ENCODE measurements at places on chromosomes 3 and 15. TPM values are rescaled to one million over a fixed set of nuclear protein-coding genes. Genes with fewer than 3 reads are reported as not detected.

Gene CTNNB1
- 139 TPM for total RNA-seq

Gene KLHDC8B
- total RNA-seq: 2.6 TPM

Gene ZIC4
- total RNA-seq: not detected

Gene IMPG2
- 0.05 TPM for total RNA-seq

Gene CSK
- 348 TPM for total RNA-seq

Gene OR5K2
- total RNA-seq: not detected

Gene MASP1
- total RNA-seq: not detected

Gene ACTRT3
- total RNA-seq: 1.3 TPM

Gene RNU5B-1
- not detected for total RNA-seq

Gene NR1I2
- total RNA-seq: not detected

GRCh38 chr3:107272471-107272870 is 104.8 kb upstream of the CCDC54 start:
- H3K4me3 ChIP-seq: no peak overlapping the region
- no peak overlapping the region for H3K27ac ChIP-seq
- no peak for DNase-seq
- H3K27me3 ChIP-seq: peaks cover 20% of the 10 kb centered on the region
- no peaks in the 10 kb centered on the region for H3K4me1 ChIP-seq
- no peaks in the 10 kb centered on the region for H3K36me3 ChIP-seq

- no peaks in the 10 kb centered on the region for H3K36me3 ChIP-seq
- H3K27ac ChIP-seq: no peak overlapping the region
- DNase-seq: no peak
- H3K4me1 ChIP-seq: no peaks in the 10 kb centered on the region
Observed at GRCh38 chr3:150286390-150287147, 121.5 kb upstream of the TSC22D2 start.

DNA sequence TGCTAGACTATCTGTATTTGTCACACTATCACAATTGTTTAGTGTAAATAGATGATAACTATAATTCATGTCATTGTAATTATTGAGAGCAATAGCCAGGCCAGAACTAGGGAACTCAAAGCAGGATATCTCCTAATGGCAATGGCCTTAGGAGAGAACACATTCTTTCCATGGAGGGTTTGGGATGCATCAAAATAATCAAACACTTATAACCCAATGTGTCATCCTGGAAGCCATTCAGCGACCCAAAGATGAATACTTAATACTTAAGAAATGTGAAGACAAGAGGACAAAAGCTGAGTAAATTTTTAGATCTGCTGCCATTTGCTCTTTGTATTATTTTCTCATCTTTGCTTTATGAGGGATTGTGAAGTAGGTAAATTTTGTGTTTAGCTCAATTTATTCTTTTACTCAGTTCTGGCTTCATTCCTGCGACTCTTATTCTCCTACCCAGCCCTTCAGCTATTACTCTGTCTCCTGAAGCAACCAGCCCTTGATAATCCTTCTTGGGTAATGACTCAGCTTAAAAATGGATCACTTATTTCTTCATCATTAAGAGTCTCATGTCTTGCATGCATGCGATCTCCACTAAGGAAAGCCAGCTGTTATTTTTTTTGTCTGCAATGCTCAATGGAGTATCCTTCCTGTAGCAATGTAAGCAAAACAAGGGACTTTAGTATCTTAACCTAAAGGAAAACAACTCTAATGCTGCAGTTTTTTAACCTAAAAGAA is 2.0 kb downstream of the OR4F15 start:
- no peak overlapping the region for H3K4me3 ChIP-seq
- no peak overlapping the region for H3K27ac ChIP-seq
- no peak for DNase-seq
- no peaks in the 10 kb centered on the region for H3K4me1 ChIP-seq

DNA sequence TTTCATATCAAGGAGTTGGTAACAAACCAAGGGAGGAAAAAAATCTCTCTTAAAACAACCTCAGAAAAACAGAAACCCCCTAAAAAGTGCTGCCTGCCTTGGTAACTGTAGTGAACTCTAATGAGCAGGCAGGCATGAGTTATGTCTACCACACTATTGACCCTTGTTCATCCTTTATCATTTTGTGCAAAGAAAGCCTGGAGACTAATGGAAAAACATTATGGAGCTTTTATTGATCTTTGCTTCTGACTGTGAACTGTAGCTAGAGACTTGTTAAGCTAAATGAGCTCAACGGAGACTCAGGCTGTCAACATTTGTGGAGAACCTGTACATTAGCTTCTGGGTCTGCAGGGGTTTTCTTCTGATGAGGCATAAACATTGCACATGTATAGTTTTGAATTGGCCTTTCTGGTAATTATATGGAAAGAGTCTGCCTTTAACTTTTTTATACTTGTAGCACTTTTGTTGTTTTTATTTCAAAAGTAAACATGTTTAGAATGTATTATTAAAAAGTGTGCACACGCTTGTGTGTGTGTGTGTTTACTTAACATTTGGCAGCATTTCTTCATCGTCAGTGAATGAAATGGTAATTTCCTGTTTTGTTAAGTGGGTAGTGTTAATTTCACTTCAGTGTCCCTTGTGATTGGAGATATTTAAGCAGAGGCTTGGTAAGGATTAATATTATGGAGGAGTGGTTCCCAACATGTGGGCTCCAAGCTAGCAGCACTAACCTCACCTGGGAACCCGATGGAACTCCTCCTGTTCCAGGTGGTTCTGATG is 15.9 kb upstream of the SPTSSB start:
- H3K27ac ChIP-seq: no peak overlapping the region
- peaks cover 56% of the 10 kb centered on the region for H3K27me3 ChIP-seq
- no peaks in the 10 kb centered on the region for H3K36me3 ChIP-seq
- DNase-seq: no peak
- H3K4me3 ChIP-seq: no peak overlapping the region

DNA sequence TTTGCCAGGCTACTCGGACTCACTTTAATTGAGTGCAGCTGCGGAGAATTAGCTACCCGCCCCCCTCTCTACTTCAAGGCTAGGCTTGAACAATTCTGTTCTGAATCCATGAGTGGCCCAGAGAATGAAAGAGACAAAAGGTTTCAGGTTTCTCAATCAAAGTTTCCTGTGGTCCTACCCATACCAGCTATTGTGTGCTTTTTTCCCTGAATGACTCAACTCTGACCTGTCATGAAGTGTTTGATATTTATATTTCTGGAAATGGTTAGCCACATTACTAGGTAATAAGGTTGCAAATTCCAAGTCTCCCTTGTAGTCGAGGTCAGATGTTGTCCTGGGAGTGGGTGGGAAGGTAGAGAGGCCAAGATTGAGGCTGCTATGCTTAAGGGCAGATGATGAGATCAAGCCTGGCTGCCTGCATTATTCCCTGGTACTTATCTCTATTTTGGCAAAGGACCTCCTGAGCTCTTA is 392.7 kb upstream of the TBL1XR1 start:
- DNase-seq: no peak
- H3K36me3 ChIP-seq: peaks cover 3% of the 10 kb centered on the region
- peaks cover 34% of the 10 kb centered on the region for H3K4me1 ChIP-seq
- H3K27ac ChIP-seq: no peak overlapping the region
- H3K27me3 ChIP-seq: no peaks in the 10 kb centered on the region

- peak overlapping the region; percentile 73 for H3K4me3 ChIP-seq
- peaks cover 74% of the 10 kb centered on the region for H3K4me1 ChIP-seq
- no peaks in the 10 kb centered on the region for H3K27me3 ChIP-seq
- H3K27ac ChIP-seq: peak overlapping the region; percentile 97
- peaks cover 21% of the 10 kb centered on the region for H3K36me3 ChIP-seq
- peak; percentile 59 for DNase-seq
Observed at GRCh38 chr3:186534113-186534669, 10.0 kb downstream of the CRYGS start.

DNA sequence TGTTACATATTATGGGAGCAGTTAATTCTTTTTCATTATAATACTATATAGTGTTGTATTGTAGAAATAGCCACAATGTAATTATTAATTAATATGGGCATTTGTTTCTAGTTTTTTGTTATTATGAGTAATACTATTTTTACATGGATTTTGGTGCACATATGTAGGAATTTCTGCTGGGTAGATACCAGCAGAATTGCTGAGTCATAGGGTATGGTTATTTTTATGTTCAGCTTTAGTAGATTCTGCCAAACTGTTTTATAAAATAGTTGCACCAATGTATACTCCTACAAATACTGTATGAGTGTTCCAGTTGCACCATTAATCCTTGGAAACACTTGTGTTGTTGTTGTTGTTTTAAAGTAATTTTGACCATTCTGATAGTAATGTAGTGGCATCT is 91.5 kb downstream of the SH3GL3 start:
- H3K36me3 ChIP-seq: no peaks in the 10 kb centered on the region
- no peak for DNase-seq
- H3K27me3 ChIP-seq: peaks cover 2% of the 10 kb centered on the region
- H3K4me3 ChIP-seq: no peak overlapping the region
- H3K4me1 ChIP-seq: no peaks in the 10 kb centered on the region

GRCh38 chr15:58314593-58315216 is 117.1 kb upstream of the LIPC start:
- no peaks in the 10 kb centered on the region for H3K27me3 ChIP-seq
- H3K4me1 ChIP-seq: peaks cover 23% of the 10 kb centered on the region
- H3K27ac ChIP-seq: peak overlapping the region; percentile 80
- no peak for DNase-seq
- H3K4me3 ChIP-seq: no peak overlapping the region

DNA sequence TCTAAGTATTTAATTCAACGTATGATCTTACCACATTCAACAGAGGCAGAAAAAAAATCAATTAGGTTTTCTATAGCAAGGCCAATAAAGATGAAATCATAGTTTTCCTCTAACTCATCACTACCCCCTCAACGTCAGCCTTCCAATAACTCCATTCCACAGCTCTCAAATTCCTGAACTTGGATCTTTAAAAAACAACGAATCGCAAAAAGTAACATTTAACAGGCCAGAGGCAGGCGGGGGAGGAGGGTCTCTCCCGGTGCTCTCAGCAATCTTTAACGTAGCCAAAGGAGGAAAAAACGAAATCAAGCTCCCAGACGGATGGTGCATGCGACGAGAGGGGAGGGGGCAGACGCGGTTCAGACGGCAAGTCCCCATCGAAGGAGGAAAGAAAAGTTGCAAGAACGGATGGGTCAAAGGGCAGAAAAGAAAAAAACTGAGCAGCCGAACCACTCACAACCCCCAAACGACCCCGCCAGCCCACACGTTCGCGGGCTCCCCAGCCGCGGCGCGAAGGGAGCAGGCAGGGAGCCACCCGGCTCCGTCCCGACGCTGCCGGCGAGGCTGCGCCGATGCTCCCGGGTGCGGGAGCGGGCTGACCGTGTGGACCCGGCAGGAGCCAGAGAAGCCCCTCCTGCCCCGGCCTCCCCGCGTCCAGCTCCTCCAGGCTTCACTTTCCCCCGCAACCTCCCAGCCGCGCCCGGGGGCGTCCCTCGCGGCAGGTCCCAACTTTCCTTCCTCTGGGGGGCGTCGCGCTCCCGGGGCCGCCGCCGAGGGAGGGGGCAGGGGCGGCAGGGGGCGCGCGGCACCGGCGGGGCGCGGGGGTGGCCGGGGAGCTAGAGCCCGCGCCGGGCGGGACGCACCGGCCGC is 703 bp downstream of the PEAK1 start:
- H3K36me3 ChIP-seq: peaks cover 14% of the 10 kb centered on the region
- H3K27ac ChIP-seq: peak overlapping the region; percentile 93
- H3K4me1 ChIP-seq: peaks cover 51% of the 10 kb centered on the region
- peaks cover 4% of the 10 kb centered on the region for H3K27me3 ChIP-seq
- peak overlapping the region; percentile 97 for H3K4me3 ChIP-seq

DNA sequence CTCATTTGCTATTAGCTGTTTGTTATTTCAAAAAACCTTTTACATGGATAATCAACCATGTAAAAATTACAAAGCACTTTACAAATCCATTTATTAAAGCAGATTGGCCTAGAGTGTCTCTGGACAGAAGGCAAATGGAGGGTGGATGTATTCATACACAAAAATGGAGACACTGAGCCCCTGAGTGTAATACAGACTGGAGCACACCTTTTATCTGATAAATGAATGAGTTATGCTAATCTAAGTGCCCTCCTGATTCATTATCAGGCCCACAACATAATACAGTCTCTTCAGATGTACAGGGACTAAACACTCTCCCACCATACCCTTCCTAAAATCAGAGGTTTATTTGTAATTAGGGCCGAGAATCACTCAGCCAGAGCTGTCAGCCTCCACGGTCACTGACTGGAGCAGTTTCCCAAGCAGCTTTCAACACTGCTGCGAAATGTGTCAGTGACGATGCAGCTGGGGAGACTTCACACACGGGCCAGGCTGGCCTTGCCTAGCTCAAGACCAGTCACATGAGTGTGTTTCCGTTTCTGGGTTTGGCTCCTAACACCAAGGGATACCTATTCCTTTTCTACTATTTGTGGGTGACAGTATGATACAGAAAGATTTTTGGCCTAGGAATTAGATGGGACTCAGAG is 271.8 kb downstream of the ZIC1 start:
- no peaks in the 10 kb centered on the region for H3K36me3 ChIP-seq
- no peak for DNase-seq
- no peak overlapping the region for H3K4me3 ChIP-seq
- H3K27ac ChIP-seq: no peak overlapping the region
- no peaks in the 10 kb centered on the region for H3K4me1 ChIP-seq
- H3K27me3 ChIP-seq: no peaks in the 10 kb centered on the region

GRCh38 chr3:69743975-69744906 is 5.0 kb downstream of the MITF start:
- H3K4me1 ChIP-seq: no peaks in the 10 kb centered on the region
- no peak overlapping the region for H3K27ac ChIP-seq
- H3K36me3 ChIP-seq: no peaks in the 10 kb centered on the region
- no peak for DNase-seq

DNA sequence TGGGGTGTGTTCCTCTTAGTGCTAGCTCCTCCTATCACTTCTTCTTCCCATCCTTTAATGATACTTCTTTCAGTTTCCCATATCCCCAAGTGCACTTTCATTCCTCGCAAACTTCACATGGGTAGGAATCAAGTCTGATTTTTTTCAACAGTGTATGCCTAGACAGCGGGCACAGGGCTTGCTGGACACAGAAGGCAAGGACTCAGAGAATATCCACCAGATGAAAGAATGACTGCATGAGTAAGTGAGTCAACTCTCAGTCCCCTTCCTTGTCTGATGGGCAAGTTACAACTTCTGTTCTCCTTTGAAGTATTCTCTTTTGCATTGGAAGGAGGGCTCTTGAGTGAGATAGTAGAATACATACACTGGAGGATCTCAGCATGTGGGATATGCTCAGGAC is 3.1 kb upstream of the SQOR start:
- peaks cover 20% of the 10 kb centered on the region for H3K27me3 ChIP-seq
- H3K4me1 ChIP-seq: peaks cover 22% of the 10 kb centered on the region

DNA sequence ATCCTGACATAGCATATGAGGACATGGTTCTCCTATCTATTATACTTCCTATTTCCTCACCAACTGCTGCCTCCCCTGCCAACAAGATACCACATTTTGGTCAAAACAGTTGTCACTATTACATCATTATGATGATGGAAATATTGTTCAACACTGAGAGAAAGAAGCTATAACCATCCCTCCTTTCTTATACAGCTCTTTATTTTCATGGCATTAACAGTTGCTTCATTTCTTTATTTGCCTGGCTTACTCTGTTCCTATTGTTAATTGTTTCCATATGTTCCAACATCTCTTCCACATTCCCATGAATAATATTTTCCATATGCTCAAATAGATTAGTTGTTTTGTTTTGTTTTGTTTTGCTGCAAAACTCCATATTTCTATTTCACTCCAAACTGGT is 40.8 kb upstream of the FILIP1L start:
- H3K4me3 ChIP-seq: no peak overlapping the region
- no peaks in the 10 kb centered on the region for H3K27me3 ChIP-seq
- no peak overlapping the region for H3K27ac ChIP-seq
- H3K4me1 ChIP-seq: peaks cover 8% of the 10 kb centered on the region
- no peak for DNase-seq

- H3K36me3 ChIP-seq: peaks cover 34% of the 10 kb centered on the region
- H3K27ac ChIP-seq: peak overlapping the region; percentile 94
- H3K4me1 ChIP-seq: peaks cover 56% of the 10 kb centered on the region
- H3K4me3 ChIP-seq: peak overlapping the region; percentile 99
- DNase-seq: peak; percentile 55
Observed at GRCh38 chr15:45635191-45635638, 386 bp downstream of the SQOR start.
